Fibroblast of lung (primary cell): ENCODE measurements at places on chromosomes 6 and 20. TPM values are rescaled to one million over a fixed set of nuclear protein-coding genes. Genes with fewer than 3 reads are reported as not detected.

GRCh38 chr6:125054331-125054730 is 92.1 kb downstream of the RNF217 start:
- no peaks in the 10 kb centered on the region for H3K36me3 ChIP-seq
- H3K4me1 ChIP-seq = no peaks in the 10 kb centered on the region
- DNase-seq = no peak
- H3K4me3 ChIP-seq = no peak overlapping the region

Gene RNF182
- total RNA-seq = 2.5 and 2.6 TPM in 2 replicates

DNA sequence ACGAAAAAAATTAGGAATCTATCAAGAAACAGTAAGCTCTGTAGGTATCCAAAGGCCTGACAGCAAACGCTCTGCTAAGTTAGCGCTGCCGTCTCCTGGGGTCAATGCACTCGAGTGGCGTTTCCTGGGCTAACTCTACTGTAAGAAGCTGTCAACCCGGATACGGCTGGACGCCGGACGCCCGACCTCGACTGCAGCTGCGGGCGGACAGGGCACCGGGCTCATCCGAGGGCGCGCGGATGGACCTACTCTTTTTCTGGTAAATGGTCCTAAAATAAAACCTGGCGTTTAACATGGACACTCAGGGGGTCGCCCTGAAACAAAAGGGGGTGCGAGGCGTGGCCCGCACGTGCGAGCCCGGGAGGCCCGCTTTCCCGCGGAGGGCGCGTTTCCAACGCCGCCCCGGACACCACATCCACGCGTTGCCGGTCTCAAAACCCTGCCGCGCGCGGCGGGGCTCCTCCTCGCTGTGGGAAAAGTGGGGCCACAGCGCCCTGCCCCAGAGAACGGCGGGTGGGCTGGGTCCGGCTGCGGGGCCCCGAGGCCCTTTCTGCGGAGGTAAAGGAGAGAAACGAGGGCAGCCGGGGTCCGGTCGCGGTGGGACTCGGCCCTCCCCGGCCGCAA is 537 bp downstream of the TCP1 start:
- H3K36me3 ChIP-seq = peaks cover 9% of the 10 kb centered on the region
- H3K27me3 ChIP-seq = no peaks in the 10 kb centered on the region
- H3K4me3 ChIP-seq = peak overlapping the region; percentile 83
- peak overlapping the region; percentile 85 for H3K27ac ChIP-seq

GRCh38 chr20:2124564-2125213 is 23.1 kb downstream of the STK35 start:
- H3K27ac ChIP-seq = no peak overlapping the region
- no peaks in the 10 kb centered on the region for H3K27me3 ChIP-seq
- no peaks in the 10 kb centered on the region for H3K36me3 ChIP-seq
- no peak for DNase-seq
- H3K4me1 ChIP-seq = no peaks in the 10 kb centered on the region
- no peak overlapping the region for H3K4me3 ChIP-seq

GRCh38 chr6:74268815-74269599 is 573.0 kb downstream of the CD109 start:
- no peak overlapping the region for H3K4me3 ChIP-seq
- H3K4me1 ChIP-seq = peaks cover 2% of the 10 kb centered on the region
- H3K27me3 ChIP-seq = no peaks in the 10 kb centered on the region
- H3K36me3 ChIP-seq = no peaks in the 10 kb centered on the region
- DNase-seq = no peak

- H3K4me3 ChIP-seq = no peak overlapping the region
- no peak for DNase-seq
- no peaks in the 10 kb centered on the region for H3K36me3 ChIP-seq
- H3K4me1 ChIP-seq = no peaks in the 10 kb centered on the region
Measured at GRCh38 chr6:38695227-38695900, 7.6 kb downstream of the GLO1 start.

GRCh38 chr6:144066741-144067484 is 28.5 kb downstream of the SF3B5 start:
- no peak for DNase-seq
- H3K36me3 ChIP-seq = no peaks in the 10 kb centered on the region
- no peak overlapping the region for H3K27ac ChIP-seq
- H3K4me1 ChIP-seq = peaks cover 4% of the 10 kb centered on the region
- H3K4me3 ChIP-seq = no peak overlapping the region

GRCh38 chr6:108777536-108777935 is 70.7 kb upstream of the ARMC2 start:
- H3K4me1 ChIP-seq = peaks cover 9% of the 10 kb centered on the region
- no peak overlapping the region for H3K4me3 ChIP-seq
- no peak overlapping the region for H3K27ac ChIP-seq
- no peaks in the 10 kb centered on the region for H3K27me3 ChIP-seq
- no peaks in the 10 kb centered on the region for H3K36me3 ChIP-seq

- H3K4me3 ChIP-seq = no peak overlapping the region
- H3K27me3 ChIP-seq = no peaks in the 10 kb centered on the region
- no peak overlapping the region for H3K27ac ChIP-seq
- H3K36me3 ChIP-seq = no peaks in the 10 kb centered on the region
- peak; percentile 90 for DNase-seq
Measured at GRCh38 chr6:164097551-164098398, 683.3 kb downstream of the QKI start.

Gene RAB5IF
- 58.0 and 61.9 TPM in 2 replicates for total RNA-seq

Gene SLCO4A1
- 0.26 and 0.50 TPM in 2 replicates for total RNA-seq
